ENCODE measurements at places on chromosomes 1 and 21.
A peak's percentile ranks its signal among the peaks of the same experiment; 100 is the strongest.

DNA sequence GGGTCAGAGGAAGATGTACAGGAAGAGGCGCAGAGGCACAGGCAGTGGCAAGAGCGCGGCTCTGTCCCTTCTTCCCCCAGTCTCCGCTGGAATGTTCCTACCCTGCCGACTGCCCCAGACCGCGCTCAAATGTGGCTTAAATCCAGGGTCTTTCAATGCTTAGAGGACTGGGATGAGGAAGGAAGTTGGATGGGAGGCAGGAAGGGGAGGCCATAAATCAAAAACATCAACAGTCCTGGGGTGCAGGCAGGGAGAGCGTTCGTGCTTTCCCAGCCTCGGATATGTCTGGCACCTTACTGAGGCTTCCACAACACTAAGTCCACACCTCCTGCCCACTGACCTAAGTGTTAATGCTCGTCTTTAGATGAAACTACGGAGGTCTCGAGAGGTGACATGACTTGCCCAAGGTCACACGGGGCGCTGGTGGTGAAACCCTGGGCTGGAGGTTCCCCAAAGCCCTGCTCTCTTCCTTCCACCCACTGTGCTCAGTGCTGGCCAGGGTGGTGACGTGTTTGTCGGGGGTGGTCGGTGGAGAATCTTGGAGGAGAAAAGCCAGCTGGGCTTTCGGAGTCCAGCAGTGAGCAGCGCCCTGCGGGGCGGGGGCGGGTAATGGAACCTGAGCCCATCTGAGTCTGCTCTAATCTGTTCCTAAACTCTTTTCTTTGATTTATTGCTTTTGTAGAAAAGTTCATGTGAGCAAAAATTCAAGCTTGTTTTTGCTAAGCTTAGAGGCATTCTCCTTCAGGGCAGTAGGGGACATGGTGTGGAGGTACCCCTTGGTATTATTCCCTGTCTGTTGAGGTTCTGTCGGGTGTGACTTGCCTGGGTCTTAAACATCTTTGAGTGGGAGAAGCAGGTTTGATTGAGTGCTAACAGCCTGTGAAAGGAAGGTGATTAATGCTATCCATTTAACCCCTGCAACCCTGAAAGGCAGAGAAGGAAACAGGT lies 708 bp downstream of the CDA start:
- peak; percentile 95 for DNase-seq

GRCh38 chr21:16124378-16125138 lies 394.8 kb downstream of the USP25 start:
- DNase-seq: no peak

DNA sequence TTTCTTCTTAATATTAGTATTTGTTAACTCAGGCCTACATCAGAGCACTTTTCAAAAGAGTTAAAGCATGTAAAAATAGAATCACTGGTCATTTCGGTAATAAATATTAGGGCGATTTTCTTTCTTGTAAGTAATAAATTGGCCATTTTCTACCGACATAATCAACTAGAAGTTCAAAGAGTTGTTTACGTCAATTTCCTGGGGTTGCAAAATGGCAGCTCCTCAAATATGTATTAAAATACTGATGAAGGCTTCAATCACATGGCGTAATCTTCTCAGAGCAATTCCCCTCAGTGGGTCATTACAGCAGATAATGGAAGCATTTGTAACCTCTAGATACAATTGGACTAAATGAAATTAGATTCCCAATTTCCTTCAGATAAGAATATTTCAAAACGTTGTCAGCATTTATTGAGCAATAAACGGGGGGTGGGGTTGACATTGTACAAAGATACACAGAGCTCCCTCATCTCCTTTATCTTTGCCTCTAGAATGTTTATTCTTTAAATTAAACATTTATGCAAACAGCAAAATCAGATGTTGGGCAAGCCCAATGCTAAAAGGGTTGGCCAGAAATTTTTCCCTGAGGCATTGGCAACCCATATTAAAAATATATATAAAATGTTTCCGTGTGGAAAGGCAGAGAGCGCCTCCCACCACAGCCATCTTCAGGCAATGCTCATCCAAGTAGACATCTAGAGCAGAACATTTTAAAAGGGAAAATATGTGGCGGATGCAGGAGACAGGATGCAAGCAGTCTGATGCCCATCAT lies 240.6 kb downstream of the NCAM2 start:
- DNase-seq: no peak

GRCh38 chr1:59008599-59009347 lies 224.9 kb upstream of the JUN start:
- DNase-seq: peak; percentile 47

DNA sequence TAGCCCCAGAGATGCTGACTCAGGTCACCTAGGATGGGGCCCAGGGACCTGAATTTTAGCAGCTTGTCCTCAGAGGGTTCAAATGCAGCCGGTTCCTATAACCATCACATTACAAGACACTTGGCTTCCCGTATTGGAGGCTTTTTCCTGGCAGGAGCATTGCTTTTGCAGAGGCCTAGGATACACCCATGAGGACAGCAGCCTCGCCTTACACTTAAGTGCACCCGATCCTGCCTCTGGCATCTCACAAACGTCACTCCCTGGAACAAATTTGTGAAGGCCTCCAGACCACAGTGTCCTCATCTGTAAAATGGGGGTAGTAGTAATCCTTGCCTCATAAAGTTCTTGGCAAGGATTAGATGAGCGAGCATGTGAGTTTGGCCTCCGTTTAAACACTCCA lies 130.0 kb downstream of the KAZN start:
- no peak for DNase-seq

Measured in suppressor macrophage (primary cell).